ENCODE measurements at places on chromosomes 11 and 22.

DNA sequence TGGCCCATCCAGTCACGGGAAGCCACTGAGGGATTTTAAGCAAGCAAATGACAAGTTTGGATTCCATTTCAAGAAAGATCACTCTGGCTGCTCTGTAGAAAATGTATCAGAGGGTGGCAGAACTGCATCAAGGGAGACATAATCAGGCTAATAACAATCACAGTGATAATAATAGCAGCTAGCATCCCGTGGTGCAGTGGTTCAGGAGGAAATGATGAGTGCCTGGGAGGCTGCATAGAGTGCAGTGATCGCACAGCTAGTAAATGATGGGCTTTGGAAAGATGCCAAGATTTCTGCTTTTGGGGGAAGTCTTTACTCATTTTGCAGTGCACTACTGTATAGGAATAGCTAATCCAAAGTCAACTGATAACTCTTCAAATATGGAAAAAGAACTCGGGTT lies 35.8 kb downstream of the TNRC6B start:
- no peak for DNase-seq

DNA sequence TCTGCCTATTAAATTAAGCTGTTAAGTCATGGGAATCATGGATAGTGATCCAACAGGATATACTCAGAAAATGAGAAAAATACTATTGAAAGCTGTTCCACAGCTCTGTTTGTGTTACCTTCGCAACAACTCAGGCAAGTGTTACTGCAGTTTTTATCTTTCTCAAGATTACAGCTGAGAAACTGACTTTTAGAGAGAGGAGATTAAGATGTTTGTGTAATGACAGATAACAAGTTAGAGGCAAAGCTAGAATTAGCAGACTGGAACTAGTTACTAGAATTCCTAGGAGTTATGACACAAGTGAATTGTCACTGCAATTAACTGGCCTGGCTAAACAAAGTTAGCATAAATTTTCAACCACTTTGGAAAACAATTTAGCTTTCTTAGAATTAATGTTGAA lies 1.6 kb downstream of the SLN start:
- DNase-seq, result no peak

GRCh38 chr11:33982661-33983060 lies 68.9 kb upstream of the CAPRIN1 start:
- DNase-seq, result no peak

- DNase-seq, result peak; percentile 58
These were observed 852 bp downstream of the TRAF6 start for GRCh38 chr11:36509201-36509639.

- DNase-seq, result peak; percentile 62
These were observed 40.0 kb upstream of the CREB3L1 start for GRCh38 chr11:46237248-46238077.

DNA sequence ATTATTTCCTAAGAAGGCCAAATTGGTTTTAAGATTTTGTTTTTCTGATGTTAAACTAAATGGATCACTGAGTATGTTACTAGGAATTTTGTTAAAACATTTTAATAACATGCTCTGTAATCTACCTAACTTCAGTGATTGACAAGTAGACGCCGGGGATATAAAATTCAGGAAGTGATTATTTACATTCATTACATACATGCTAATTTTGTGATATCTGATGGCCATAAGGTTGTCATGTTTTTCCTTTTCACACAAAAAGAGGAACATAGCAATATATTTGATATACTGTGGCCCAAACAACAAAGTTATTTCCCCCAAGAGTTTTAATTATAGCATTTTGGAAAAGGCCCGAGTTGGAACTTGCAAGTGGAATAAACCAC lies 12.1 kb downstream of the SCUBE1 start:
- DNase-seq, result no peak

- DNase-seq, result no peak
These were observed 14.7 kb downstream of the TBC1D10A start for GRCh38 chr22:30312053-30312452.

DNA sequence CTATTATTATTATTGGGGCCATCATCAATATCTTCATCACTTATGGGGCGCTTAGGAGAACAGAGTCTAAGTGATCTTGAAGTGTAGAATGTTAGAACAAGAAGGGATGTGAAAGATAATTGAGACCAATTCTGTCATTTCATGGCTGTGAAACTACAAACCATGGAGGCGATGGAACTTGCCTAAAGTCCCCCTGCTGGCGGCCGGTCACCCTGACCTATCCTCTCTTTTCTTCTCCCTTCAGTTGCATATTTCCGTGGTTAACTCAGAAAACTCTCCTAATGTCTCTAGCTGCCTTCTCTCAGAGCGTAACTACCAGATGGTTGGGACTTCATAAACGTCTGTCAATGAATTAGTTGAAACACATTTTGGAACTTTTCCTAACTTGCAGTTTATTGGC lies 6.6 kb upstream of the OR4B1 start:
- no peak for DNase-seq

DNA sequence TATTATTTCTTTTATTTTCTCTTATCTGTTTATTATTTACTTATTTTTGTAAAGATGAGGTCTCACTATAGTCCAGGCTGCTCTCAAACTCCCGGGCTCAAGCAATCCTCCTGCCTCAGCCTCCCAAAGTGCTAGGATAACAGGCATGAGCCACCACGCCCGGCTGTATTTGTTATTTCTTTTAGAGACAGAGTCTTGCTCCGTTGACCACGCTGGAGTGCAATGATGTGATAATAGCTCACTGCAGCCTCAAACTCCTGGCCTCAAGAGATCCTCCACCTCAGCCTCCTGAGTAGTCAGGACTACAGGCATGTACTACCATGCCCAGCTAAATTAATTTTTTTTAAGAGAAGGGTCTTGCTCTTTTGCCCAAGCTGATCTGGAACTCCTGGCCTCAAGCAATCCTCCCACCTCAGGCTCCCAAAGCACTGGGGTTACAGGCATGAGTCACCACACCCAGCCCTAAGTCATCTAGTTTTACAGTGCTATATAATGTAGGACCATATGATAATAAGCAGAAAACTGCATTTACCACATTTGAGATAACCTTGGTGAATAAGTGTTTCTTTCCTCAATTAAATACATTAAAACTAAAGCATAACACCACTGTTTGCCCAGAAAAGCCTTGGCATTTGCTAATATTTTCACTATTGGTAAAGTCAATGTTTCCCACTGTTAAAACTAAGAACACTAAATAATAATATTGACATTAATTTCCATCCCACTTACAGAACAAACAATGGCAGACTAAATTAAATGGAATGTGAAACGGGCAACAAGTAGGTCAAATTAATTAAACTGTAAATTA lies 127.5 kb downstream of the SIK3 start:
- DNase-seq, result no peak

GRCh38 chr22:43208703-43209522 lies 22.0 kb upstream of the TTLL12 start:
- no peak for DNase-seq

DNA sequence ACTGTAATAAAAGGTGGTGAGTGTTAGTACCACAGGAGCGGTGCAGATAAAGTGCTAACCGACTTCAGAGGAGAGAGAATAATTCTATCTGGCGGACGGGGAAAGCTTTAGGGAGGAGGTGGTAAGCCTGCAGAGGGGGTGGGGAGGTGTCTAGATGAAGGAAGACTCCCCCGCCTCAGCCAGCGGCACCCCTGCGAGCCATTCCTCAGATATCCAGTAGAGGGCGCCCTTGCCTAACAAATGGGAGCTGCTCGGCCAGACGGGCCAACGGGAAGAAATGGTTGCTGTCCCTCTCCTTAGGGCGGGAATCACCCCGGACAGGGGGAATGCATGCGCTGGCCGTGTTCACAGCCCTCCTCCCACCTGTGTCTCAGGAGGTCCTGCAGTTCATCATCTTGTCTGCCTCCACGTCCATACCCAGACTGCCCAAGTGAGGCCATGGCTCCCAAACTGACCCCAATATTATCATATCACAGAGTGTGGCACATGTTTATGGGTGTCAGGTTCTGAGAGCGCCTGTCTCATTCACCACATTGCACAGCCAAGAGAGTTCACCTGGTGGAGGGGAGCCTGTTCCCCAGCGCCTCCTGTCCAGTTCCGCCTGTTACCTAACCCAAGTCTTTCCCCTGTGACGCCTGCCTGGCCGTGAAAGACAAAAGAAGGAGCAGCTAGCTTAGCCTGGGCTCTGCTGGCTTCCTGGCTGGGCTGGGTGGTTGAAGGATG lies 85.5 kb downstream of the ST3GAL4 start:
- DNase-seq, result peak; percentile 82

GRCh38 chr11:93746101-93746500 lies 4.6 kb downstream of the C11orf54 start:
- DNase-seq, result no peak

GRCh38 chr22:19085233-19085718 lies 36.9 kb downstream of the DGCR2 start:
- no peak for DNase-seq

- no peak for DNase-seq
These were observed 589 bp downstream of the SCGB1A1 start for GRCh38 chr11:62419314-62419929.

DNA sequence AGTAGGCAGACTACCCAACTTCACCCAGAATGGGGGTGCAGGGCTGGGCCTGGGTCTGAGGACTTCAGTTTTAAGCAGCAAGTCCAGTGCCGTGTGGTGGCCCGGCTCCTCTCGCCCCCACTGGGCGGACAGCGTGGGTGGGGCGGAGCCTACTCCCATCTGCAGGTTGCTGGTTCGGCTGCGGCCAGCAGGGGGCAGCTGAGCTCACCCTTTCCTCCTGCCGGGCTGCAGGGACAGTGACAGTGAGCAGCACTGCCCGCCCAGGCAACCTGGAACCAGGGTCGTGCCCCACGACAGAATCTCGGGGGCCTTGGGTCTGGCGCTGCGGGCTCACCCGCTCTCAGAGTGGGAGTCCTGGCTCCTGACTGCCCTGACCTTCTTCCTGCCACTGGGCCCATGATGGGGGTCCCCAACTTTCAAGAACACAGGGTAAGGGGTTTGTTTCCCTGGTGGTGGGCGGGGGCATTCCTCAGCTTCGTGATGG lies 6.2 kb upstream of the NEAT1 start:
- DNase-seq, result peak; percentile 94

DNA sequence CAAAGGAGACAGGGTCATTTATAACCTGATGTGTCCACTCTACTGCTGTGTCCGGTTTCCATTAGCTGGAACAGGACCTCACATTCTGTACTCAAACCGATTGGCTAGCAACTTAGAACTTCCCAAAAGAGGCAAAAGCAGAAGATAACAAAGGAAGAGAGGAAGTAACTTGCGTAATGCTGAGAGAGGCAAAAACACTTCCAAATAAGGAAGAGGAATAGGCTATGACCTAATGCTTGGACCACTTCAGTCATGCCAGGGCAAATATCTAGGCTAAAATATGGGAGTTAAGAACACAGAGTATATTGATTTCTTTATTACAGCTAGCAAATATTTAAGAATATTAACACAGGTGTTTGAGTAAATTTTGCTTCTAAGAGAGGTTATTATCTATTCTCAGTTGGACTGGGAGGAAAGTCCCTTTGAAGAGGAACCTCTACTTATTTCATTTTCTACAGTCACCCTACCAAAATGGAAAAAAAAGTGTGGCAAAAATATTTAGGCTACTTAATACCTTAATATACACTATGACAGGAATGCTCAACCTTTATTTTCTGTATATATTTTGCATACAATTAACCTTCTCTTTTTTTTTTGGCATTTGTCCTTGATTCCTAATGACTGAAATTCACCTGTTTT lies 499.8 kb upstream of the CHORDC1 start:
- DNase-seq, result no peak

DNA sequence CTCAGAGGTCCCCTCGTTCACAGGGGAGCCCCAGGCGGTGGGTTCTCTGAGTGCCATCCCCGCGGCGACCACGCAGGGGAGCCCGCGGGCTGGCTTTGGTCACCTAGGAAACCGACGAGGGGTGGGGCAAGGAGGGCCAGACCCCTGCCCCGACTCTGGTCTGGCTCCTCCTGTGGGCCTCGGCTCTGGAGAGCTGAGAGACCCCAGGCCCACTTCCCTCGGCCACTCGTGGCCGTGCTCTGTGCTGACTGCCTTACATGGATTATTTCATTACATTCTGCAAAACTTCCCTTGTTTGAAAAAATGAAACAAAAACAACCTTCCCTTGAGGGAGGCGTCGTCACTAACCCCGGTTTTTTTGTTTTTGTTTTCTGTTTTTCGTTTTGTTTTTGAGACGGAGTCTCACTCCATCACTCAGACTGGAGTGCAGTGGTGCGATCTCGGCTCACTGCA lies 15.1 kb upstream of the CYTH4 start:
- peak; percentile 76 for DNase-seq

GRCh38 chr11:62433904-62434276 lies 15.1 kb downstream of the SCGB1A1 start:
- DNase-seq, result no peak

DNA sequence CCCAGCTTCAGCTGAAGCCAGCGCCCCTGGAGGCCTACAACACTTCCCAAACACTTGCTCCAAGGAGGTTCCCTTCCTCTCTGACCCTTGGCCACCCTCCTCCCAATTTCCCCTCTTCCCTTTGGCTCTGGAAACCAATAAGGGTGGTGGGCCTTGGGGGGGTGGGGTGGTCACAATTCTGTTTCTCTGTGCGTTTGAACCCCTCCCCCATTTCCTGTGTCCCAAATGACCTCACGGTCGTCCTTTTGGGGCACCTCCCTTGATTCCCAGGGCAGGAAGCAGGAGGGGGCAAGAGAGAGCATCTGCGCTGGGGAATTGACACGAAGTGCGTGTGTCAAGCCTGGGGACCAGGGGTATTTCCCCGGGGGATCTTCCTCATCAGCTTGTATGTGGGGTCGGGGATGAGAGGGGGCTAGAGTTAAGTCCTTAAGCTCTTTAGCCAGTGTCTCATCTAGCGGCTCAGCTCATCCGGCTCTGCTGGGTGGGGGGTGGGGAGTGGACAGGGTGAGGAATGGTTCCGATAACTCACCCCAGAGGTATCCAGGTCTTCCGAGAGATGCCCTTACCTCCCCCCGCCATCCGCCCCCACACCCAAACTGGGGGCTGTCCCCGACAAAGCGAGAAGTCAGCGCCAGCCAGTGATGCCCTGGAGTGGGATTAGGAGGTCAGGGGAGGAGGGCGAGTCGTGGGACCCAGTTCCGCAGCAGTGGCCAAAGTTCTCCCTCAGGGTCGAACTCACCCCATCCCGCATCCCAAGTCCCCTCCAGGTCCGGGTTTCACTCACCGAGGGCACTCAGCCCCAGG lies 587 bp downstream of the ESAM start:
- DNase-seq, result no peak

GRCh38 chr11:65744026-65744698 lies 23.6 kb upstream of the RNASEH2C start:
- no peak for DNase-seq

DNA sequence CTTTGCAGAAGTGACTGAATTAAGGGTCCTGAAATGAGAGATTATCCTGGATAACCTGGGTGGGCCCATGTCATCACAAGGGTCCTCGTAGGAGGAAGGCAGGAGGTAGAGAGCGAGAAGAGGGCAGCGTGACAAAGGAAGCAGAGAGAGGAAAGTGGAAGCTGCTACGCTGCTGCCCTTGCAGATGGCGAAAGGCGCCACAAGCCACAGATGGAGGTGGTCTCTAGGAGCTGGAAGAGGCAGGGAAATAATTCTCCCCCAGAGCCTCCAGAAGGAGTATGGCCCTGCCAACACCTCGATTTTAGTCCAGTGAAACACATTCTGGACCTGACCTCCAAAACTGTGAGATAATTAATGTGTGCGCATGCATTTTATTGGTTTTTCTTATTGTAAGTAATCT lies 13.4 kb downstream of the TMEM184B start:
- no peak for DNase-seq

- no peak for DNase-seq
These were observed 102.2 kb downstream of the MICAL3 start for GRCh38 chr22:17921871-17922821.

- no peak for DNase-seq
These were observed 179.6 kb upstream of the PDGFD start for GRCh38 chr11:104343578-104343977.

Data from naive thymus-derived CD4-positive, alpha-beta T cell (primary cell).